ENCODE measurements at places on chromosomes 4 and X.

GRCh38 chr4:99610605-99611175 lies 36.1 kb downstream of the MTTP start:
- DNase-seq = no peak

DNA sequence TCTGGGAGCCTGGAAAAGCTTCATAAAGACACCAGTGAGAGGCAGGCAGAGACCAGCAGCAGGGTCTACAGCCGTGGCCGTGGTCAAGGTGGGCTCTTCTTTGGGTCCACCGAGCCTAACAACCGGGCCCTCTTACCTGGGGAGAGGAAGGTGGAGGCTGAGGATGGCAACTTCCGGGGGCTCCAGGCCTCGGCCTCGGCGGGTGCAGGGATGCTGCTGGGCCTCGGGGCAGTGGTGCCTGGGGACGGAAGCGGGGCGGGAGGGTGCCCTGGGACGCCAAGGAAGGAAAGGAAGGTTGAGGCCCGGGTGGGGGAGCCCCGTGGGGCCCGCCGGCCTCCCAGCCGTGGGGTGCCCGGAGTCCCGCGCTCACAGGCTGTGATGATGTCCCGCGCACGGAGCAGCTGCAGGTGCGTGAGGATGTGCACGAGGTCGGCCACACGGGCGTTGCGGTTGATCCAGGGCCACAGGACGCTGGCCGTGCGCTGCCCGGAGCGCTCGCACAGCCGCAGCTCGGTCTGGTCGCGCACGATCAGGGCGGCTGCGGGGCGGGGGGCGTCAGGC lies 561 bp downstream of the IRAK1 start:
- DNase-seq = no peak

- DNase-seq = no peak
These were observed 975.2 kb downstream of the FSTL5 start for GRCh38 chr4:161188578-161188977.

- no peak for DNase-seq
These were observed 4.5 kb downstream of the CRMP1 start for GRCh38 chr4:5888222-5889001.

DNA sequence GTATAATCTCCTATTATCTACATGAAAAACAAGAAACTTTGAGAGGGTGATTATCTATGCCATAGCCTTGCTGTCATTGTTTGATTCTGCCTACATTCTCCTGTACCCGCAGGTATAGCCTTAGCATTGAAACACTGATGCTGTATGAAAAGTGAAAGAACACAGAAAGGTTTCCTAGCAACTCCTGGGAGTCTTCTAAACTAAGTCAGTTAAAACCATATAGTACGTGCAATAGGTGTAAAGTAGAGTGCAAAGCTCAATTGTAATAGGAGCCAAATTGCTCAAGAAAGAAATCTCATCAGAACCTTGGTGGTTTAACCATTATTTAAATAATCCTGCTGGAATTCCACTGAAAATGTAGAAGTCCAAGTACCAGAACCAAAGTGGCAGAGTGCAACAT lies 489.7 kb downstream of the PCDH10 start:
- no peak for DNase-seq

DNA sequence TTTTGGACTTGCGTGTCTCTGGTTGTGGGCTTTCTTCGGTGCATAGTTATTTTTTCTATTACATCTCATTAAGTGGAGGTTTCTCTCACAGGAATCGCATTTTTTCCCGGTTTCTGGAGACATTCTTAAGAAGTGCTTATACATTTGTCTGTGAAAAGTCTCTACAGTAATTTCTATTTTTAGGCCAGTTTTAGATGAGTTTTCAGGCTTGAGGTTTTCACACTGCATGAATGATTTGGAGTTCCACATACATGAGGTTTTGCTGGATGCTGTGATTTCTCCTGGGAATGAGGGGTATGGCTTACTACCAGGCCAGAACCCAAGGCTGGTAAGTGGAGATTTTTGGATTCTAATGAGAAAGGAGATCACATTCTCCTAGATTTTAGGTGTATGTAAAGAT lies 422.6 kb upstream of the SLIT2 start:
- no peak for DNase-seq

- no peak for DNase-seq
These were observed 13.4 kb downstream of the RBMX2 start for GRCh38 chrX:130415201-130415600.

- DNase-seq = no peak
These were observed 680.6 kb downstream of the TECRL start for GRCh38 chr4:63728480-63729177.

GRCh38 chr4:88524171-88524570 lies 595 bp upstream of the PYURF start:
- DNase-seq = no peak

GRCh38 chrX:46791927-46792809 lies 33.2 kb upstream of the SLC9A7 start:
- DNase-seq = no peak

GRCh38 chr4:14100349-14100748 lies 472.8 kb upstream of the BOD1L1 start:
- DNase-seq = no peak

DNA sequence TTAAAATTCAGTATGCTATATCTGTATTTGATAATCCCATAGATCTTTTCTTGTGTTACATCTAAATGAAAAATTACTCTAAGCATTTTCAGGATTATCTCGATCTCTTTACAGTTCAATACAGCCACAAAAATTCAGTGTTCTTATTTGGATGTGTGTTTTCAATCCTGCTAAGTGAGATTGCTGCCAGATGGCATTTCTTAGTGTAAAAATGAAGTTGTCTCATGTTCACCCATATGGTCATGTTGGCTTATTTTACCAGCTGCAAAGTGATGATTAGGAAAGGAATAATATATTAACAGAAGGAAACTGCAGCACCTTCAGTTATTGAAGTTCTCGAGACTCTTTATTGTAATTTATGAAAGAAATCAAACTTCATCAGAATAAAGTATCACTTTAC lies 12.1 kb upstream of the FAM47A start:
- no peak for DNase-seq

- DNase-seq = peak; percentile 22
These were observed 14.0 kb upstream of the ADAD1 start for GRCh38 chr4:122364700-122365404.

DNA sequence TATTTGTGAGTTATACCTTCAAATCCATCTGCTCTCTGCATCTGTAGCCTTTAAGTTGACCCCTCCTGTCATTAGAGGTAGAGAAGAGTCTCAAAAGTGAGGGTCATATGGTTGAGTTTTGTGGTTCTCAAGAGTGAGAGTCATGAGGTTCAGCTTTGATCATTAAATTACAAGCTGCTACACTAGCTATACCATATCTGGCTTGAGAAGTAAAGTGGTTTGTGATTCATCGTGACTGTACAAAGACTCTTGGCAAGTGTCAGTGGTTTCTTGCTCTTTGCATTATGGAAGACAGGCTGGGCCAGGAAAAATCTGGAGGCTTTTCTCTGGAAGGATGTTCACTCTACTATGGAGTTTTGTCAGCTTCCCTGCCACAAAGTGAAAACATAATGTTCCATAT lies 170.6 kb downstream of the ZC4H2 start:
- no peak for DNase-seq

GRCh38 chr4:18593297-18594002 lies 571.9 kb upstream of the LCORL start:
- peak; percentile 5 for DNase-seq

All from activated effector memory CD4-positive, alpha-beta T cell treated with Interleukin-2 at 50 U/mL for 16 hours (primary cell).